ENCODE measurements at places on chromosomes 1 and 21.

DNA sequence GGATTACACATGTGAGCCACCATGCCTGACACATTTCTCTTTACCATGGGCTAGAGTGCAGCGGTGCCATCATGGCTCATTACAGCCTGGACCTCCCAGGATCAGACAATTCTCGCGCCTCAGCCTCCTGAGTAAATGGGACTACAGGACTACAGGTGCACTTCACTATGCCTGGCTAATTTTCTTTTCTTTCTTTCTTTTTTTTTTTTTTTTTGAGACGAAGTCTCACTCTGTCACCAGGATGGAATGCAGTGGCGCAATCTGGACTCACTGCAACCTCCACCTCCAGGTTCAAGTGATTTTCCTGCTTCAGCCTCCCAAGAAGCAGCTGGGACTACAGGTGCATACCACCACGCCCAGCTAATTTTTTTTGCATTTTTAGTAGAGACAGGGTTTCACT, 14.8 kb upstream of the KIF1B start:
- DNase-seq: no peak

- DNase-seq: no peak
These were observed 940 bp upstream of the PLA2G2C start for GRCh38 chr1:20187103-20187812.

DNA sequence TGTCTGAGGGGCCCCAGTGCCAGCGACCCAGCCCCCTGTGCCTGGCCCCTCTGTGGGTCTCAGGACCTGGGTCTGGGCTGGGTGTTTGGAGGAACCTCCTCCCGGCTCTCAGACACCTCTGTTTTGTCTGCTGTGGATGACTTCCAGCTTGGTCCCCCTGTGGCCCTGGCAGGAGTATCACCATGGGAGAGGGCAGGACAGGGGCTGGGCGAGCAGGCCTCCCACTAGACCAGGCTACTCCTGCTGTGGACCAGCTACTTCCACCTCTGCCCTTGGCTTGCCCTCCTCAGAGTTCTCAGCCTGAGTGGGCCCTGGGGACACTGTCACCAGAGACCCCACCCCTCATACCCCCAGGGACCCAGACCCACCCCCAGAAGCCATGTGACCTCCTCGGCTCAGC, 21.8 kb downstream of the PLCH2 start:
- no peak for DNase-seq

- no peak for DNase-seq
These were observed 138.4 kb upstream of the PLD5 start for GRCh38 chr1:242662886-242663285.

- no peak for DNase-seq
These were observed 1.8 kb downstream of the CGN start for GRCh38 chr1:151512801-151513625.

GRCh38 chr1:58340185-58340584, 206.3 kb downstream of the OMA1 start:
- DNase-seq: no peak

- no peak for DNase-seq
These were observed 19.1 kb downstream of the DIP2A start for GRCh38 chr21:46477765-46478164.

DNA sequence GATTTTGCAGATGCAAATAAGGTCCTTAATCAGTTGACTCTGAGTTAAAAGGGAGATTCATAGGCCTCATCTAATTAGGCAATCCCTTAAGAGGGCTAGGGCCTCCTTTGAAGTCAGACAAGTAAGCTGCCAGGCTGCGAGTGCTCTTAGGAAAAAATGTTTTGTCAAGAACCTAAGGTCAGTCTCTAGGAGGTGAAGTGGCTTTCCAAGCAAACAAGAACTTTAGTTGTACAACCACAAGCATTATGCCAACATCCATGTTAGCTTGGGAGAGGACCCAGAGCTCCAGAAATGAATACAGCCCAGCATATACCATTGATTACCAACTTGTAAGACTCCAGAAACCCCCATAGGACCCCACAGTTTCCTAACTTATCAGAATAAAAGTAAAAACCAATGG, 1366.2 kb downstream of the PLA2G4A start:
- no peak for DNase-seq

DNA sequence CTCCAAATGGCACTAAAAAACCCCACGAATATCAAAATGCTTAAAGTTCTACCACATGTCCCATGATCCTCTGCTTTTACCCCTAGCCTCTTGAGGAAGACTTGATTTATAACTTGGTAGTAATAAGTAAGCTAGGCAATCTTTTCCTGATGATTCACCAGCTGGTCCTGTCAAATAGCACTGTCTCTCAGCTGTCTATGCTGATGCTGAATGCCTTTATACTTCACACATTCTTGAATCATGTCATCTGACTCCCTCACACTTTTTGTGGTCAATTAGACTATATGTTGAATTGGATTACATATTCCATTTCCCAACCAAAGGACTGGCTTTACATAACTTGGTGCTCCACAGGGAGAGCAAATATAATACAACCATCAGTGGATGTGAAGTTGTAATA, 16.6 kb downstream of the C21orf91 start:
- no peak for DNase-seq

GRCh38 chr1:54866801-54867716, 19.9 kb downstream of the DHCR24 start:
- DNase-seq: no peak
